ENCODE measurements at places on chromosomes 3 and 15. TPM values are rescaled to one million over a fixed set of nuclear protein-coding genes. Genes with fewer than 3 reads are reported as not detected.

DNA sequence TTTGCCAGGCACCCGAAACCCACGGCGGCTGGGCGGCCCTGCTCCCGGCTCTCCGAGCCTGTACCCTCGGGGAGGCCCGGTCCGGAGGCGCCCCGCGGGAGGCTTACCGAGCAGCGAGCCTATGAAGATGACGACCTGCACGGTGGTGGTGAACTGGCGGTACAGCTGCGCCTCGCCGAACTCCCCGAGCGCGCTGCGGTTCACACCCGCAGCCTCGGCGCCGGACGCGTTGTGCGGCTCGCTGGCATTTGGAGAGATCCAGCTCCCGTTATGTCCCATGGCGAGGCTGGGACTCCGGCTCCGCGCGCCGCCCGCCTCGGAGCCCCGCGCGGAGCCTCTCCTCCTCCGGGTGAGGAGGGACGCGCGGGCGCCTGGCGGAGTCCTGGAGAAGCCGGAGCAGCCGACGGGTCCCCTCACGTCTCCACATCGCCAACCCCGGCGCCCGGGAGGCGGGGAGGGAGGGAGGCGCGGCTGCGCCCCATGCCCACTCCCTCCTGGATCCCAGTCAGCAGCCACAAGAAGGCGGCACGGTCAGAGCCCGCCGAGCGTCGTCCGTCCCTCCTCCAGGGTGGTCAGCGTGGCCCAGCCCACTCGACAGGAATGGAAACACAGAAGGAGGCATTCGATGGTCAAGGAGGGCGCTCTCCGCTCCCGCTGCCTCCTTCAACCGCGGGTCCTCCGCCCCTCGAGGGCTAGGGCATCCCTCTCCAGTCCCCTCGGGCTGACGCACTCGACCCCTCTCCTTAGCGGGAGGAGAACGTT lies at the start of gene GPR176:
TSS of gene GPR176 (minus strand) at position 519 of the 762 bp plus-strand sequence. CDS start at position 279, 240 bp downstream.
- peak; percentile 54 for DNase-seq

DNA sequence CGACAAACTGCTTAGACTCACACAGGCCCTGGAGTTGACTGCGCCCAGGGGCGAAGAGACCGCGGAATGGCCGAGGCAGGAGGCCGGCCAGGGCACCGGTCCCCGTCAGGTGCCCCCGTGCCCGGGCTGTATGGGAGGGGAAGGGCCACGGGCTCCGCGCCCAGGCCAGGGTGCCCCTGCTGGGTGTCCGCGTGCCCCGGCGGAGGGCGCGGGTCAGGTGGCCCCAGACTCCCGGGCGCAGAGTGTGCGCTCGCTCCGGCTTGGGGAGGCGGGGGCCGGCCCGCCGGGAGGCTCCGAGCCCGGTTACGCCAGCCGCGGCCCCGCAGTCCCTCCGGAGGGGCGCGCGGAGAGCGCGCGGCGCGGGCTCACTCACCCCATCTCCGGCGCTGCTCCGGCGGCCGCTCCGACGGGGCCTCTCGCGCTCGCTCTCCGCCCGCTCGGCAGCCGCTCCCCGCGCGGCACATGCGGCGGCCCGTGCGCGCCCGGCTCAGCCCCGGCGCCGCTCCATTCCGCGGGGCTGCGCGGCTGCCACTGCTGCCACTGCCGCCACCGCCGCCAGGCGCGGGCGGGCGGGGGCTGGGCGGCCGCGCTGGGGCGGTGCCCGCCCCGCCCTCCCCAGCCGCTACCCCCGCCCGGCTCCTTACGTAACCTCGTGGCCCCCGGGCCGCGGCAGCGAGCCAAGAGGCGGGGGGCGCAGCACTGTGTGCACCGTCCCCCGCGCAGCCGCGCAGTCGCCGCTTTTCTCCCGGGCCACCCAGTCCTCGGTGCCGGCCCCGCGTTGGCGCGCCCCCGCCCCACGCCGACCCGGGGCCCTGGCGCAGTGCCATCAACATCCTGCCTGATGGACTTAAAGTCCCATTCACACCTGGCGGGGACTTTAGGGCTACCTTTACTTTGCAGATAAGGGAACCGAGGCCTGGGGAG lies at the start of gene HOMER2:
TSS of gene HOMER2 (minus strand) at position 563 of the 924 bp plus-strand sequence. CDS start at position 378, 185 bp downstream.
- peak; percentile 50 for DNase-seq

DNA sequence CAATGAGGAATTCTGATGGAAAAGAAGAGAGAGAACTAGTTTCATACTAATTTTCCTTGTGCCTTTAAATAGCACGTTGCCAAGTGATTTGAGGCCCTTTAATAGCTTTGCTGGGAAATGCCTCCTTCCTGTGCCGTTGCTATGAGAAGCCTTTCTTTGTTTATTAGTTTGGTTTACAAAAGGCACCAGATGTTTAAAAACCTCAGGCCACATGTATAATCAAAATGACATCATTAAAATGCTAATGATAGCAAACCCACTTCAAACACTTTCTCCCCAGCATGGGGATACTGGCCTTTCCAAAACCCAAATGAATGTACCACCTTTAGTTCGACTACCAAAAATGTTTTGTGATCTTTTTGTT lies 50.0 kb upstream of the TBC1D23 start:
- DNase-seq: no peak

DNA sequence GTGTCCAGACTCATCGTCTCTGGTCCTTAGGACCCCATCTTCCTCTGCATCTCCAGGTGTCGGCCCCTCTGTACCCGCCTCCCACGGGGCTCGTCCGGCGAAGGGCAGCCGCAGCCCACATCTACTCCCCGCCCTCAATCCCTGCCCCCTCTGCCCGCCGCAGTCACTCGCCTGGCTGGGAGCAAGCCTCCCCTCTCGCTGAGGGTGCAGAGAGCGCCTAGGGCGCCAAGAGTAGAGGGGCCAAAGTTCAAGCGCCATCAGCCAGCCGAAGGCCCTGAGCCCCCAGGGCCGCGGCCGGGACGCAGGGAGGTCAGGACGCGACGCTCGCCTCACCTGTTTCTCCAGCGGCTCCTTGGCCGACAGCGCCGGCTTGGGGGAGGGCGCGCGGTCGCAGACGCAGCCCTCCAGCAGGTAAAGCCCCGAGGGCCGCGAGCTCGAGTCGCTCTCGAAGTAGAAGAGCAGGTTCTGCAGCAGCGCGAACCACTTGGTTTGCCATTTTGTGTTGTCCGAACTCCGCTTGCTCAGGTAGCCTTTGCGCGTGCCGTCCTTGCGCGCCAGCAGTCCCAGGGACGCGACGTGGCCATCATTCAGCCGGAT lies 592 bp downstream of the RASGRF1 start:
- peak; percentile 39 for DNase-seq

- no peak for DNase-seq
Measured at GRCh38 chr3:72437661-72438406, 410.4 kb downstream of the SHQ1 start.

DNA sequence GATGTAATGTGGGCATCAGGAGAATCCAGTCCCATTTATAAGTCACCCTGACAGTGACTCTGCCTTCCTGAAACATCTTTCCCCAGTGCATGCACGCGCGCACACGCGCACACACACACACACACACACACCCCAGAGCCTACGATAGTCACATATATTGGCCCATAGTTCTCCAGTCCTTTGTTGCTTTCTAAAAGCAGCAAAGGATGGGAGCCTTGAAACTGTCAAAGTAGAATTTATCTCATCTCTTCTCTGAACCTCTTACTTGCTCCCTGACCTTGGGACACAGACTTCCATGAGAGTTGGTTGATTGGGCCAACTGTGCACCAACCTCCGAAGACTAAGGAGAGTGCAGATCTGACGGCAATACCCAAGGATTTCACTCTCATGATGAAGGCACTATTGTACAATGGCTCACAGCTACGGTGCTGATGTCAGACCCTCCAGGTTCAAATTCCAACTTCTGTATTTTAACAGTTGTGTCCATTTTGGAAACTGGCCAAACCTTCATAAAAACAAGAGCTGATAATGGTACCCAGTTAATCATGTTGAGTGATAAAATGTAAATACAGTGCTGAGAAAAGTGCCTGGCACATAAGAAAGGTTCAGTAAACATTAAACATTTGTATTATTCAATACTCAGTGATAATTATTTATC lies 8.3 kb downstream of the CPA3 start:
- no peak for DNase-seq

DNA sequence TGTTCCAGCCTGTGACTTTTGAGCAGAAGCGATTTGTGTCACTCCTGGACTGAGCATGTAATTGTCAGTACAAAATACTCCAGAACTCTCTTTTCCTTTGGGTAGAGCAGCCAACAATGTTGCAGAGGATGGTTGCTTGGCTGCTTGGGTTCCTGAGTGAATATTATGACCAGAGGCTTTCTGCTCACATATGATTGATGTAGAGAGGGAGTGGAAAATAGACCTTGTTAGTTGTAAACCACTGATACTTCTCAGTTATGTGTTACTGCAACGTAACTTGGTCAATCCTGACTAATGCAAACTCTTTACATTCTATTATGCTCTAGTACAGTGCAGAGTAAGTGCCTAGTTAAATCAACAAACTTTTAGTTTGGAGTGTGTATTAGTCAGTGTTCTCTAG lies 322.6 kb upstream of the KCNH8 start:
- DNase-seq: no peak

- no peak for DNase-seq
Measured at GRCh38 chr3:96622878-96623277, 191.5 kb upstream of the EPHA6 start.

Gene LRRN1
- 121 TPM for total RNA-seq

- peak; percentile 23 for DNase-seq
Measured at GRCh38 chr15:34754171-34754601, 612 bp downstream of the GJD2 start.

DNA sequence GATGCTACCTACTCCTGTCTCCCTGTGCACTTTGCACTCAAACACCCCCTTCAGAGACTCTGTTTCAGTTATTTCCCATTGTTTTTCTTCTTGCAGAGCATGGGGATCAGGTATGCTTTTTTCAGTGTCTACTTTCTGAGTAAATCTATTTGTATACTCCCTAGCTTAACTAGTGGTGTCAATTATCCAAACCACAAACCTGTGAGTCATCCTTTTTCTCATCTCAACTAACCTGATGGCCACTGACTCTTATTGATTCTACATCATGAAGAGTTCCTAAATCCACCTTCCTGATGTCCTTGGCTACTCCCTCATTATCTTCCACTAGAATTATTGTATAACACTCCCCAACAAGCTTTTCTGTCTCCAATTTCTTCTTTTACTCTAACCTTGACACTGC lies 68.0 kb downstream of the DIPK2A start:
- DNase-seq: no peak

Gene PLA2G4D
- total RNA-seq: 0.07 TPM

Gene DCLK3
- total RNA-seq: 0.55 TPM

Gene CDHR4
- 0.17 TPM for total RNA-seq

- no peak for DNase-seq
Measured at GRCh38 chr15:36807134-36807764, 227.8 kb downstream of the CDIN1 start.

DNA sequence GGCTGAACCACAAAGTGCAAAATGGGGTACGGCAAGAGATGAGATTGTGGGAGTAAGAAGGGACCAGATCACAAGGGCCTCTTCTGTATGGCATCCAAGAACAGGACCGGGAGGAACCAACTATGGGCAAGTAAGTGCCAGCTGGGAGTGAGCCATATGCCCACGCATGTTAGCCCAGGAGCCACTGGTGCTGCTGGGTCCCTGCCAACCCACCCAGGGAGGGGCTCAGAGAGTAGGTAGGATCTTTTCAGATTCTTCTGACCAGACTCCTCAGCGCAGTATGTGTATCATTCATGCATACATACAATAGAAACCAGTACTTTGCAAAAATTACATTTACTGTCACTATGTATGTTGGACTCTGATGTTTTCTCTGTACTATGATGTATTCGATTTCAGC lies 54.0 kb downstream of the RAB11A start:
- no peak for DNase-seq

GRCh38 chr3:116034794-116035193 lies 410.5 kb downstream of the LSAMP start:
- no peak for DNase-seq

DNA sequence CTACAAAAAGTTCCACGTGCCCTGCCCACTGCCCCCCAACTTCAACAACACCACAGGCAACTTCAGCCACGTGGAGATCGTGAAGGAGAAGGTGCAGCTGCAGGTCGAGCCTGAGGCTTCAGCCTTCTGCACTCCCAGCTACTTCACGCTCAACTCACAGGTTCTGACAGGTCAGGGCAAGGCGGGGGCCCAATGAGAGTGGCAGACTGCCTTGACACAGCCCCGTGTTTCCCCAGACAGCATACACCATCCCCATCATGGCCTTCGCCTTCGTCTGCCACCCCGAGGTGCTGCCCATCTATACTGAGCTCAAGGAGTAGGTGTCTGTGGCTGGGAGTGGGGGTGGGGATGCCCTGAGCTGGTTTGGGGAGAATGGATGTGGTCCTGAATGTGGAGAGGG lies 12.6 kb downstream of the SLC38A3 start:
- no peak for DNase-seq

Gene SLC28A1
- 0.16 TPM for total RNA-seq

DNA sequence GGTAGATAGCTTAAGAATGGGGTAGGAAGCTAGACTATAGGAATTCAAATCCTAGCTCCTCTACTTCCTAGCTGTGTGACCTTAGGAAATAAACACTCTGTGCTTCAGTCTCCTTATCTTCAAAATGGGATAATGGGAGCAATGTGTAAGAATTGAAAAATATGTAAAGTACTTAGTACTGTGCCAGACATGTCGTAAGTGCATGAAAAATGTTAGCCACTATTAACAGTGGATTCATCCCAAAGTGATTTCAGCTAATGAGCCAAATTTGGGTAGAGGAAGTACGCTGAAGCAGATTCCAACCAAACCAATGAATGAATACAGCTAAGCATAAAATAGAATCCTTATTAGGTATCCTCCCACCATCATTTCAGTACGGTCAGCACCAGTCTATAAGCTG lies 192.1 kb downstream of the RORA start:
- no peak for DNase-seq

- DNase-seq: no peak
Measured at GRCh38 chr3:49316696-49317457, 23.0 kb downstream of the USP4 start.

Gene SYNM
- 2.2 TPM for total RNA-seq

GRCh38 chr15:100778831-100779288 lies 100.8 kb upstream of the ALDH1A3 start:
- DNase-seq: peak; percentile 10

GRCh38 chr15:68114356-68114755 lies 60.2 kb downstream of the PIAS1 start:
- no peak for DNase-seq

DNA sequence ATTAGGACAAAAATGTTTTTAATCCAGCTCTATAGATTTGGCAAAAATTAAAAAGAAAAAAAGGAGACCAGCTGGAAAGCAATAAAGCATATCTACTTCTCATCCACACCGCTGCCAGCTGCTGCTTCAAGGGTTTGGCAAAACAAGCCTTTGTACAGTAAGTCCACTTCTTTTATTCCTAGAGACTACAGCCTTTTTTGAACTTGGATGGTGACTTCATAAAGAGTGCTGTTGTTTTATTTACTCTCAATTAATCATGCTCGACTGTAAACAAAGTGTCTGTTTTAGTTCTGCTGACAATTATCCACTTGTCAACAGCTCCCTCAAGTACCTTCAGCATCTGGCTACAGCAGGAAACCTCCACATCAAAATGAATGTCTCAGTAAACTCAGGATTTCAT lies 12.3 kb upstream of the FOXB1 start:
- no peak for DNase-seq

Data from WTC11 (cell line).